ENCODE measurements at places on chromosomes 7 and 10.

- no peak for DNase-seq
Measured at GRCh38 chr10:16408379-16408778, 28.4 kb upstream of the PTER start.

GRCh38 chr10:91036807-91037411, 116.0 kb upstream of the ANKRD1 start:
- DNase-seq: no peak

DNA sequence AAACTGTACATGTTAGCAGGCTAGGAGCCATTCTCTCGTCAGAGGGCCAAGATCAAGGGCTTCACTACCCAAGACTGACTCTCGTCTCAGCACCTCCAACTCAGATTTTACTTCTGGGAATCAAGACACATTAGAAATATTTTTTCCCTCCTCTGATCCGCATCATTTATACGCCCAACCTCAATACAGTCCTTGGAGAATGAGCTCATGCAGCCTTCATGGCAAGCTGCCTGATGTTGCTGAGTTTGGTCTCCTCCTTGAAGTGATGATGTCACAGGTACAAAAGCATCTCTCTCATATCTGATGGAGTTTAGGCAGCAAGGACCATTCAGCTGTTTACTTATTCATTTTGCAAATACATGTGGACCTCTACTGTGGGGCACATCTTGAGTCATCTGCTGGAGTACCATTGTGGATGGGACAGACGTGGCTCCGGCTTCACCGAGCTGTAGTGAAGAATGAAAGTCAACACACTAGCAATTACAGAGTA, 114.0 kb downstream of the BMPER start:
- no peak for DNase-seq

DNA sequence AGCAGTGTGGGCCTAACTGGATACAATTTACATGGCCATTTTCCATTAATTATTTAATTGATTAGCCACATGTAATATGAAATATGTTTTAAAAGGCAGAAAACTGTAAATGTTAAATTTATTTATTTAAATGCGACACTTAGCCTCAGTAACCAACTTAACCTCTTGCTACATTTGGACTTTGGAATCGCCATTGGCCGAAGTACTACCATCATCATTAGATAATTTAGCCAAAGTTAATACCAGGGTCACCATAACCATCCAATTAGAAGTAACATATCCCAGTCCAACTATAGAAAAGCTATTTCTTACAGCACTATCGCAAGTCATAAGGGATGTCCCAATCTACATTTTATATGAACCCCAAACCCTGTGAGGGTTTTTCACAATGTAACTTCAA, 558.6 kb upstream of the IGFBP3 start:
- DNase-seq: no peak

DNA sequence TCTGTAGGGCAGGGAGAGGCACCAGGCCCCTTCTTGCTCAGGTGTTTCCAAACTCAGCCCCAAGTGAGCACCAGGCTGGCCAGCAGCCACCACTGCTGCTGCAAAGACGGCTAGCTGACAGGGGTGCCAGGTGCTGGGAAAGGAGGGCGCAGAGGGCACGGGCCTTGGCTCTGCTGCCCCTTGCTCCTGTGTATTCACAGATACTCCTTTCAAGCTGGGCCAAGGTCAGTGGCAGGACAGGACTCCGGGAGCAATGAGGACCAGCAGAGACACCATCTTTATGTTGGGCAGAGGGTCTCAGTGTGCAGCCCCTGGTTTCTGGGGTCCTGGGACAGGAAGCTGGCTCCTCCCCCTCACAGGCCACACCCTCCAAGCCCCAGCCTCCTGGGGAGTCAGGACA, 110.1 kb downstream of the SMURF1 start:
- DNase-seq: no peak

DNA sequence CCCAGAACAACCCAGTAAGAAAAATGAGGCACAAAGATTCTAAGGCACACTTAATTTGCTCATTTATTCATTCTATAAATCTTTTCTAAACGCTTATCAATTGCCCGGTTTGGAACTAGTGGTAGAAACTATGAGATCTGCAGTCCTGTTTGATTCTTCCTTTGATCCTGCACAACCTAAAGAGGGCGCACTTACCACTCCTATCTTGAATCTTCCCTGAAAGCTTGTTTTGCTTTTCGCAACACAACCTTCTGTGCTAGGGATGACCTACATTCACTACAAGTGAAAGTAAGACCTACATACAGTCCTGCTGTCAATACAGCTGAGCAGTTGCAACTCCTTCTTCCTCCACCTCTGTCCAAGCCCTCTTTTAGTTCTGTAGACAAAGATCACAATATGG, 12.6 kb upstream of the ARL4A start:
- DNase-seq: peak; percentile 78

DNA sequence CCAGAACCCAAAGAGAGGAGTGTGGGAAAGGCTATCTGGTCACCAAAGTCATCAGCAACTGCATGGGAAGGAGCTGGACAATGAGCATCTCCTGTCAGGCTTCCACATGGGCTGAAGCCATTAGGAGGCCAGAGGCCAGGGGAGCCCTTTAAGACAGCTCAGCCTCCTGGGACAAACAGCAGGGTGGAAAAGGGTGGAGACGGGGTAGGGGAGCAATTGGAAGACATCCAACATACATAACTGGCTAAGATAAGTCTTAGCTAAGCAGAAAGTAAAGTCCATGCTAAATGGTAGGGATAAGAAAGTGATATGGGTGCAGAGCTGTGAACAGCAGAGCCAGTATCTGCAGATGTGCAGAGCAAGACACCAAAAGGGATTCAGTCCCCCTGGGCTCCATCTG, 1.5 kb upstream of the OAT start:
- DNase-seq: no peak

DNA sequence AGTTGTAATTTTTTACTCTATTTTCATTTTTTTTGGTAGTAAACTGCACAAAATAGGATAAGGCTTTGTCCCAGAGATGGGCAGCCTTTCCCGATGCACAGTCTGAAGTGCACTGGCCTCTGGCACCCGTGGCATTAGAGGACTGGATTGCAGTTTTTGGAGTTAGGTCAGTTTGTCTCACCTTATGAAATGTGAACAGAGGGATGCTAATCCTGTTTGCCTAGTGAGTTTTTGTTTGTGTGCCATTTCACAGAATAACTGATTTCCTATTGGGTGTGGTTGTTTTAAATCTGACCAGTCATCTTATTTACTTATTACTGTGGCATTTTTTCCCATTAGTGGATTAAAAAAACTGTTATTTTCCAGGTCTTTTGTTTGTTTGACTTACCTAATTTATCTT, 109.5 kb upstream of the GATA3 start:
- no peak for DNase-seq

GRCh38 chr10:131025333-131025732, 286.2 kb downstream of the TCERG1L start:
- no peak for DNase-seq

DNA sequence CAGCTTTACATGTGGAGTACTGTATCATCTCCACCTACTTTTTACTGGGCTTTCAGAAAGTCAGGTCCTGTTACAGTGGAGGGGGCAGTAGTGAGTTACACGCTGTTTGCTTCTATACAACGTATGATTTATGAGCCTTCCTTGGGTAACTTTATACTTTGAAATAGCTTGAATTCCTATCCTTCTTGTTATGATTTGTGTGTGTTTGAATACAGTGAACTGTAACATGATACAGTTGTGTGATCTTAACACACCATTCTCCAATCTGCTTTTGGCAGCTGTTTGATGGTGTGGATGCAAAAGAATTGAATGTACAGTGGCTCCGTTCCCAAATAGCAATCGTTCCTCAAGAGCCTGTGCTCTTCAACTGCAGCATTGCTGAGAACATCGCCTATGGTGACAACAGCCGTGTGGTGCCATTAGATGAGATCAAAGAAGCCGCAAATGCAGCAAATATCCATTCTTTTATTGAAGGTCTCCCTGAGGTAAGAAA, 41.7 kb downstream of the SP8 start:
- no peak for DNase-seq

- DNase-seq: no peak
Measured at GRCh38 chr10:57759777-57760176, 507.9 kb downstream of the IPMK start.

DNA sequence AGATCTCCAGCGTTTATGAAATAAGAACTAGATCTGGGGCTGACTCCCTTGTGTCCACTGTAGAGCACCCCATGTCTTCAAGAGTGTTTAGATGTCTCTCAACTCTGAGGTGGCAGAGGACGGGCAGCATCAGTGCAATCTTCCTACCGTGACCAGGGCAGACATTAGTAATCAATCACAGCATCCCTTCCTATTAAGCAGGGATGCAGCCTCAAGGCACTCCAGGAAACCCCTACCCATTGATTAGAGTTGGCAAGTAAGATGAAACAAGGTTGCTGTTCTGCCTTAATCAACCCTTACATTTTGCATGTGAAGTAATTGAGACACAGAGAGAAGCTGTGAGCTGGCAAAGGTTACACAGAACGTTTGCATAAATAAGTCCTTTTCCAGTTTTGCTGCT, 283.7 kb upstream of the ZMIZ1 start:
- no peak for DNase-seq

GRCh38 chr10:71687077-71687476, 32.5 kb downstream of the C10orf105 start:
- DNase-seq: no peak

DNA sequence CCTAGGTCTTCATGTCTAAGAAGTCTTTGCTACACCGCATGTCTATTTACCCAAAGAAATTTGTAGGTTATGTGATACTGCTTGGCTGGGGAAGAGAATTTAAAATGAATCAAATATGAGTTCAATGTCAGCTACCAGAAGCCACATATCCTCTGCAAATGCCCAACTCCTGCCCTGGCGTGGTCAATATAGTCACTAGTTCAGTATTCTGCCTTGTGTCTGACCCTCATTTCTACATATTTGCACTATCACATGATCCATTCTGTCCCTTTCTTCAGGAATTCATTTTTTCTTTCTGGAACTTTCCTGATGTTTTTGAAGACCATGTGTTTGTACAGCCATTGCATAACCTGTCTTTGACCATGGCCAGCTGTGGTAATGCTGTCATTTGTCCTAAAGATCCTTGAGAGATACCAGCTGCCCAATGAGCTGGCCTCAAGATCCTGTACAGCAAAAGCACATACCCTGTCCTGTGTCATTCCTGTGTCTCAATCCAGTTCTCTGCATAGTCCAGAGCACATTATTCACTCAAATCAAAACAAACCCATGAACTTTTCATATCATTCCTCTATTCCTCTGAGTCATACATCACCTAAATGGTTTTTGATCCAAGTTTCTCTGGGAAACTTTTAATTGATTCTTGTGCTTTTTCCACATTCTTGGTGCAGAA, 524.5 kb downstream of the PARD3 start:
- DNase-seq: no peak

DNA sequence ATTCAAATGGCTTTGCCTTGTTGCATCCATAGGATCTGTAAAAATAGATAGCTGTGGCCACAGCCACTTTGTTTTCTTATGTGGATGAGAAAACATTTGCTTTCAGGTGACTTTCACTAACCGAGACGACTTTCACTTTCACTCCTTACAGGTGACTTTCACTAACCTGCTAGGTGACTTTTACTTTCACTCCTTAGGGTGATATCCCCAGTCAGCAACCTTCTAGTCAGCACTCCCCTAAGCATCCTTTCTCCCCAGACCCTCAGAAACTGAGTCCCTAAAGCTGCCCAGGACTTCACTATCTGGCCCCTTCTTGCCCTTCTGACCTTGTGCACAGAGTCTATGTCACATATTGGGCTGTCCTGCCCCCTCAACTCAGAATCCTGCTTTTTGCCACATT, 177.5 kb downstream of the RELN start:
- DNase-seq: no peak

DNA sequence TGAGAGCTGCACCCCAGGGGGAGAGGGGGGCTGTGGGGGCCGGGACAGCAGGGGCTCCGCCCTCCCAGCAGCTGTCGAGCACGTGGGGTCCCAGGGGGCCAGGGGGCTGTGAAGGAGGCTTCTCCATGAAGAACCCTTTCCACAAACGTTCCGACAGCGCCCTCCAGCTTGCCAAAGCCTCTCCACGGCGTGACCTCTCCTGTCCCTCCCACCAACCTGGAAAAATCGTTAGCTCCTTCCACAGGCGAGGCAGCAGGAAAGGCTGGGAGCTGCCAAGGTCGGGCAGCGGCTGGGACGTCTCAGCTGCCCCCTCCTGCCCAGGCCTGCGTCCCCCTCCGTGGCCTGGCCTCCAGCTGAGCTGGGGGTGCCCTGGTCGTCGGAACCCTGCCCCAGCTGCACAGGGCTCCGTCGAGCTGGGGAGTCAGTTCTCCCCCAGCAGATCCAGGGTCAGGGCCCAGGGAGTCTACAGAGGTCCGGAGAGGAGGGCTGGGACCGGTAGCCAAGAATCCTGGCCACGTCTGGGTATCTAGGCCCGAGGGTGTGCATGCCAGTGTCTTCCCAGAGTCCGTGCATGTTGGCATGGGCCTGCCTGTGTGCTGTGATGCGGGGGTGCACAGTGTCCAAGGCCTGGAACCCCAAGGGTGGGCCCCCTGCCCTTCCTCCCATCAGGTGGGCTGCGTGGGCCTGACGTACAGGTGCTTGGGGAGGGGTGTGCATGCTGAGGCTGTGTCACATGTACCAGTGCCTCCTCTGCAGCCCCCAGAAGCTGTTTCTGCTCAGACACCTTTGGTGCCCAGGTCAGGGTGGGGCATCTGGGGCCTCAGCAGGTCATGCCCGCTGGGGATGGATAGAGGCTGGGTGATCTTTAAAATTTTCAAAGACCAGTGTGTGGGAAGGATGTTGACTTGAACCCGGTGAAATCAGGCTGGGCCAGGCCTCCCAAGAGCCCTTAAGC, 66.5 kb downstream of the UNCX start:
- DNase-seq: no peak

GRCh38 chr7:17948526-17949238, 8.4 kb upstream of the SNX13 start:
- DNase-seq: no peak

DNA sequence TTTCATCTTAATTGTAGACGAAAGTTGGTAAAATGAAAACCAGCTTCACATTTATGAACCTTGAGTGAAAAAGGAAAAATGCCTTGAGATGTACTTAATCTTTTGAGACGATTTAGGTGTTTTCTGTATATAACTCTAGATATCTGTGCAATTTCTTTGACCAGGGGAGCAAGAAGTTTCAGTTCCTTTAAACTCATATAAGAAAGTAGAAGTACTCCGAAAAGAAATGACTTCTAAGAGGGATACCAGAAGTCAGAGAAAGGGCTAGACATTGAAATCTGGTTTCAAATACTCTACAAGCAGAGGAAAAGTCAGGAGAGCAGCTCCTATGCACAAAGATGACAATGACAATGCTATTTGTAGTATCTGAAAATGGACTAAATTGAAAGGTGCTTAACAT, 303.7 kb downstream of the BAMBI start:
- DNase-seq: peak; percentile 4
